HCT116 (cell line): ENCODE measurements at places on chromosomes 7 and 10. TPM values are rescaled to one million over a fixed set of nuclear protein-coding genes. Genes with fewer than 3 reads are reported as not detected.

- DNase-seq = no peak
Observed at GRCh38 chr7:1712907-1713501, 42.9 kb downstream of the ELFN1 start.

GRCh38 chr7:98091061-98091460 lies 15.6 kb upstream of the LMTK2 start:
- no peak for DNase-seq

DNA sequence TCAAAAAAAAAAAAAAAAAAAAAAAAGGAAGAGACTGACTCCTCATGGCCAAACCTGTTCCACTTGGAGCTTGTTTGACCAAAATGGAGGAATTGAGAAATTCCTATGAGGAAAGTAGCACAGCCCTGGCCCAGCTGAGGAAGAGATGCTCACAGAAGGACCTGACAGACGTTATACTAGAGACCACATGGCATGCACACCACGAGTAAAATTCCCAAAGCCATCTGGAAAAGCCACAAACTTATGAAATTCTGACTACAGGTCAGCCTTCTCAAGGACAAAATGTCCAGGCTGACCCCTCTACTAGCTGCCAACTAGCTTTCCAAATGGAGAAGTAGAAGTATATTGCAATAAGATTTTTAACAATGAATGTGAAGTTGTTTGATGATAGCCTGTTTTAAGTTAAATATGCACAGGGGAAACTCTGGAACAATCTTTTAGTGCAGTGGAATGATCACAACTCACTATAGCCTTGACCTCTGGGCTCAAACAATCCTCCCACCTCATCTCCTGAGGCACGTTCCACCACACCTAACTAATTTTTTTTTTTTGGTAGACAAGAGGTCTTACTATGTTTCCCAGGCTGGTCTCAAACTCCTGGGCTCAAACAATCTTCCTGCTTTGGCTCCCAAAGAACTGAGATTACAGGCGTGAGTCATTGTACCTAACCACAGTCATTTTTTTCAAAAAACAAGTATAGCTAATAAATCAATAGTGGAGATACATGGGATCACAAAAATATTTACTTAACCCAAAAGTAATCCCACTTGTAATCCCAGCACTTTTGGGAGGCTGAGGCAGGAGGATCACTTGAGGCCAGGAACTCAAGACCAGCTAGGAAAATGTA lies 75.7 kb downstream of the AKR1D1 start:
- no peak for DNase-seq

DNA sequence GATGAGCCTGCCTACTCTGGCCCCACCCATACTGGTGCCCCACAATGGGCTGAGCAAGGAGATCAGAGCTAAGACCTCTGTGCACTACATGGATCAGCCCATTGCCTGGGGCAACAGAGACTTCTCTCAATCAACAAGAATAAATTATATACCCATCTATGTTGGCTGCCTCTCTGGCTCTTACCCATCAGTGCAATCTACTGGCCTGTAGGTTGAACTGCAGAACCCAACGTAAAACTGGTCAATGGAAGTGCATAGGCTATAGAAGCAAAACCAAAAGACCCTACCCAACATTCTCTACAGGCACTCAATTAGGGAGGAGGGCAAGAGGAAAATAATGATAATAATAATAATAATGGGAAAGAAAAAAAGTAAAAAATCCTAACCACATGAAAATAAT lies 574.3 kb downstream of the MAGI2 start:
- no peak for DNase-seq

The IGFBP1 gene
- total RNA-seq = 0.20 TPM

- no peak for DNase-seq
Observed at GRCh38 chr10:6071181-6072175, 9.3 kb upstream of the IL2RA start.

DNA sequence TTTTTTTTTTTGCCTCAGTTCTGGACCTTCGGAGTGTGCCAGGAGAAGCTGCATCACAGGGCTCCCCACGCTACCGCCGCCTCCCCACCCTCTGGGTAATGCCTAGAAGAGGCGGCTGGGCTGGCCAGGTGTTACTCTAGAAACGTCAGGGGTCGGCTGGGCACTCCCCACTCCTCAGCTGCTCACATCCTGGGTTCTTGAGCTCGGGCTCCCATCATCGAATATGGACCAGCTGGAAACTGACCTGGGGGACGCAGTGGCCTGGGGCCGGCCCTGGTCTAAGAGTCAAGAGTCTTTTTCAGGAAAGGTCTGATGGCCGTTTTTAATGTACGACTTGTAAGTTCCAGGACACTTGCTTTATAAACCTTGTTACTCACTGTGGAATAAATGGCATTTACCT lies 326.5 kb downstream of the WDR37 start:
- DNase-seq = no peak

DNA sequence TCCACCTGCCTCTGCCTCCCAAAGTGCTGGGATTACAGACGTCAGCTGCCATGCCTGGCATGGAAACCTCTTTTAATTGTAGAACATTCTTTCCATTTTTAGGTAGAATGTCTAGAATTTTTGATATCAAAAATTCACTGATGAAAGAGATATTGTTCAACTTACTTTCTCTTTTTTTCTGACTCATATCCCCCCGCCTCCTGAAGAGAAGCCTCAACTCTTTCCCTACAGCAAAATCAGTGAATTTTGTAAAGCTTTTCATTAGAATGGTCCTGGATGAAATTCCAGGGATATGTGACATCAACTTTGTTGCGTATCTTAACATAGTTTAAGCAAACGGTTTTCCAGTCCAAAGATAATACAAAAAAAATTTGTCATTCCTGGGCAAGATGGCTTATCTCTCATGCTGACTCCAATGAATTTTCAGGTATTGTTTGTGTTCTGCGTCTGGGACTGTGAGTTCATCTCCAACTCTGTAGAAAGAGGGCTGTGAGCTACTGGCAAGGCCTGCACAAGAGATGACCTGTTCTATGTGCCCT lies 256.8 kb downstream of the BMPER start:
- no peak for DNase-seq

DNA sequence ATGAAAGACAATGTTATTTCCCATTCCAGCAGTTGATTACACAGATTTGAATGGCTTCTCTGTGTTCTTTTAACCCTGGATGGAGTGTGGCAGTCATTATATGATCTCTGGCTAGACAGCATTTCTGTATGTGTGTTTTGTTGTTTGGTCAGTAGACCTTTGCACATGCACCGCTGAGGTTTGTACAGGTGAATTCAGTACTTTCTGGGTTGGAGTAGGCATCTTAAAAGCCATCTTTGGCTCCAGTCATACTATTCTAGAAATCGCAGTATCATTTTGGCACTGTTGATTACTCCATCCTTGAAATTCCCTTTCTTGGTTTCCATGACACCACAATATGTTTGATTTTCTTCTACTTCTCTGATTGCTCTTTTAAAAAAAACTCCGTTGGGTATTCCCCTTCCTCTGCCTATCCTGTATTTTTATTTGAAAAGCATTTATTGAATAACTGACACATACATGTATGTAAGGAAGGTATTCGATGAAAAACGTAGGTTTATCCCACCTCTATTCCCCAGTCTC lies 29.9 kb downstream of the TAS2R41 start:
- DNase-seq = no peak

- DNase-seq = no peak
Observed at GRCh38 chr7:22900101-22900500, 77.5 kb upstream of the TOMM7 start.

The PFKFB3 gene
- total RNA-seq = 50.8 TPM

GRCh38 chr7:995571-995970 lies 12.6 kb downstream of the CYP2W1 start:
- no peak for DNase-seq

The PSMG3 gene
- 60.9 TPM for total RNA-seq

DNA sequence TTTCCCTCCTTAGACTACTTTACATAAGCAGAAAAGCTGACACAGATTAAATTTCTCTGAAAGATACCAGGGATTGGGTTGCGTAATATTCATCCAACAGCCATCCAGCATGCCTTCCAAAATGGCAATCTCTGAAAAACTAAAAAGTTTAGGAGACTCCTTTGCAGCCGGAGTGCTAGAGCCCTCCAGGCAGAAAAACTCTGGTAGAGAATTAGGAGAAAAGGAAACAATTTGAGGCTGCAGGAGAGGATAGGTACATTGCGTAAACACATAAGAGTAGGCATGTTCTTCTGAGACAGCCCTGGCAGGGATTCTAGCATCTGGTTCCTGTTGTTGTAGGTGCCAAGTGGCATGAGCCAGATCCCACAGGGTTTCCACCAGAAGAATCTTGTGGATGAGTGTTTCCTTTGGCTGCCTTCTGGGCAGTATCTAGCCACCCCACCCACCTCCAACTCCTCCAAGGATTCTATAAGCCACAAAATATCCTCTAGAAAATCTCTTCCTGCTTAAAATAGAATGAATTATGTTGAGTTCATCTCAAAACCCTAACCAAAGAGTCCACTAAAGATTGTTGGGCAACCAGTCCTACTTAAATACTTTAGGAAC lies 402.4 kb downstream of the HGF start:
- no peak for DNase-seq

The C10orf62 gene
- 0.32 TPM for total RNA-seq

GRCh38 chr10:49631975-49632374 lies 18.1 kb downstream of the CHAT start:
- DNase-seq = no peak

DNA sequence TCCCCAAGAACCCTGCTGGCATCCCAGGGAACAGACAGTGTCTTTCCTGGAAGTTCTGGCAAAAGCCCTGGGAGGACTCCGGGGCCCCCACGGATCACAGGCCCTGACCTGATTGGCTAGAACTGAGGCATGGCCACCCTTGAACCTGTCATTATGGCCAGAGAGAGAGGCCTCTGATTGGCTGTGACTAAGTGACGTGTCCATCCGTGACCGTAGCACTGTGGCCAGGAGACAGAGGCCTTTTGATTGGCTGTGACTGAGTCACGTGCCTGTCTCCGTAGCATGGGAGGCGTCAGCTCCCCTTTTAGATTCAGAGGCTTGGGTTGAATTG lies 163.8 kb downstream of the RGS10 start:
- DNase-seq = no peak

- DNase-seq = peak; percentile 48
Observed at GRCh38 chr7:142338633-142339501, 81.0 kb upstream of the PRSS58 start.

DNA sequence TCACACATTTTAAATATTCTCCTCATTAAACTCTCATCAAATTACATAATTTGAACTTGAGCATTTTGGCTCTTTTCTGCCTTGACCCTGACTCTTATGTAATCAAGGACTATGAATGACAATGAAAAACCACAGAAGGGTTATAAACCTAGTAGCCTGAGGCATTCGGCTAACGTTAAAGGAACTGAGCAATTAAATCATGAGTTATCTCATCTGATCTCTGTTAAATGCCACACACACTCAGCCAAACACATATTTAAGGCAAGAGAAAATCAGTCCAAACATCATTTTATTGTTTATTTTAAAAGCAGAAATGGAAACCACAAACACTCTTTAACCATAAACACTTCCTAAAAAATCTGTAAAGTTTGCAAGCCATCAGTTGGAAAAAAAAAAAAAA lies 204.3 kb downstream of the DGKI start:
- no peak for DNase-seq
